ENCODE measurements at places on chromosomes 7 and 10. TPM values are rescaled to one million over a fixed set of nuclear protein-coding genes. Genes with fewer than 3 reads are reported as not detected.

DNA sequence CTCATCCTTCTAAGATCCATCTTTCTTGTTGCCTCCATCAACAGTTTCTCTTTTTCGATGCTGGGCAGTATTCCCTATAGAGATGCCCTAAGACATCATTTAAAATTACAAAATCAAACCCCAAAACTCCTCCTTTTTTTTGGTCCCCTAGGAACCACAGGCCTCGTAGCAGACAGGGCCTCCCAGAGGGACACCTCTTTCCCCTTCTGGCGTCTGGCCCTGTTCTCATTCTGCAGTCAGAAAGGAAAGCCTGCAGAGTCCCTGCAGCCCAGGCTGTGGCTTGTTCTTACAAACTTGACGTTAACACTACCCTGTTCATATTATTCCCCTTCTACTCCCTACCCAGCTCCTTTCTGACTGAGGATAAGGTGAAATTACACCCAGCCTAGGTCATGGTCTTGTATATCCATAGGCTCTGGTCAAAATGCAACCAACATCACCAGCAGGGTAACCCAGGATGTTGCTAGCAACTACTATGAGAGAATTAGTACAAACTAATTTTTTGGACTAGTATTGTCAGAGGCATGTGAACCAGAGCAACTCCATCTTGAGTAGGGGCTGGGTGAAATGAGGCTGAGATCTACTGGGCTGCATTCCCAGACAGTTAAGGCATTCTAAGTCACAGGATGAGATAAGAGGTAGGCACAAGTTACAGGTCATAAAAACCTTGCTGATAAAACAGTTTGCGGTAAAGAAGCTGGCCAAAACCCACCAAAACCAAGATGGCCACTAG, 3.5 kb upstream of the EPHA1 start:
- peaks cover 15% of the 10 kb centered on the region for H3K4me1 ChIP-seq
- H3K4me3 ChIP-seq: no peak overlapping the region
- no peak for DNase-seq
- no peak overlapping the region for H3K27ac ChIP-seq
- H3K36me3 ChIP-seq: no peaks in the 10 kb centered on the region

DNA sequence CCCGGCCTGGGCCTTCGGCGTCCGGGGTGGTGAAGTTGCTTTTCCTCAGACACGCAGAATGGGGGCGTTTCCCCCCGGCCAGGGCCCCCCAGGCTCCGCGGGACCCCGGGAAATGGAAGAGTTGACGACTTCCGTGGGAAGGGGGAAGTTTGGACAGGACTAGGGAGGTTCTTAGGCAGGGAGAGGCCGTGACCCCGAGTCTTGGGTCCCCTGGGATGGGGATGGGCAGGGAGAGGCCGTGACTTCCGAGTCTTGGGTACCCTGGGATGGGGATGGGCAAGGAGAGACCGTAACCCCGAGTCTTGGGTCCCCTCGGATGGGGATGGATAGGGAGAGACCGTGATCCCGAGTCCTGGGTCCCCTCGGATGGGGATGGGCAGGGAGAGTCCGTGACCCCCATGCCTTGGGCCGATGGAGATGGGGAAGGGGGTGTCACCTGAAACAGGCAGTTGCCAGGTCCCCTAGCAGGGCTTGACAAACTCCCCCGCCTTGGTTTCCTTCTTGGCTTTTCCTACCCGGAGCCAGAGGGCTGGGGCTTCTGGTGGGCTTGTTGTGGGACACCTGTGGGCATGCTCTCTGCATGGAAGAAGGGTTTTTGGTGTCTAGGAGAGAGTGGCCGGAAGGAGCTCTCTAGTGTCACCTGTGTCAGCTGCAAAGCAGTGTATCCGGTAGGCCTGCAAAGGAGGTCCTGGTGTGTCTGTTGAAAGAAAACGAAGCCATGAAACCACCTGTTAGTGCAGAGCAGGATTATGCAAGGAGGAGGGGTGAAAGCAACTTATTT, 1.1 kb downstream of the TRRAP start:
- peak overlapping the region; percentile 96 for H3K4me3 ChIP-seq
- peaks cover 8% of the 10 kb centered on the region for H3K4me1 ChIP-seq
- peak overlapping the region; percentile 92 for H3K27ac ChIP-seq
- peaks cover 21% of the 10 kb centered on the region for H3K36me3 ChIP-seq
- DNase-seq: no peak

DNA sequence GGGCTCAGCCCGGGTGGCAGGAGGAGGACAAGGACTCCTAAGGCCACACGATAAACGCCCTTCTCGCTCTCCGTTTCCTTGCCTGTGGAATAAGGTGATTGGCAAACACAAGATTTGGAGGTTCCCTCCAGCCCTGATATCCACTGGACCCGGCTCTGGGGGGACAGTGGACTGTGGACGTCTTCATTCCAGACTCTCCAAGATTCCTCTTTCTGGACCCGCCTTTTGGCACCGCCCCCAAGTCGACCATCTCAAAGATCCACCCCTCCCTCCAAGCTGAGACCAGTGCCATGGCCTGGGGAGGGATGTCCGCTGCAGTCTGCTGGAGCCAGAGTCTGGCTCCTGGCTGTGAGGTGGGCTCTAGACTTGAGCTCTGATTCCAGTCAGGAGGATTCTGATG, 23.6 kb downstream of the ZNF783 start:
- peak; percentile 19 for DNase-seq
- peak overlapping the region; percentile 4 for H3K27ac ChIP-seq
- peak overlapping the region; percentile 68 for H3K4me3 ChIP-seq
- no peaks in the 10 kb centered on the region for H3K27me3 ChIP-seq

DNA sequence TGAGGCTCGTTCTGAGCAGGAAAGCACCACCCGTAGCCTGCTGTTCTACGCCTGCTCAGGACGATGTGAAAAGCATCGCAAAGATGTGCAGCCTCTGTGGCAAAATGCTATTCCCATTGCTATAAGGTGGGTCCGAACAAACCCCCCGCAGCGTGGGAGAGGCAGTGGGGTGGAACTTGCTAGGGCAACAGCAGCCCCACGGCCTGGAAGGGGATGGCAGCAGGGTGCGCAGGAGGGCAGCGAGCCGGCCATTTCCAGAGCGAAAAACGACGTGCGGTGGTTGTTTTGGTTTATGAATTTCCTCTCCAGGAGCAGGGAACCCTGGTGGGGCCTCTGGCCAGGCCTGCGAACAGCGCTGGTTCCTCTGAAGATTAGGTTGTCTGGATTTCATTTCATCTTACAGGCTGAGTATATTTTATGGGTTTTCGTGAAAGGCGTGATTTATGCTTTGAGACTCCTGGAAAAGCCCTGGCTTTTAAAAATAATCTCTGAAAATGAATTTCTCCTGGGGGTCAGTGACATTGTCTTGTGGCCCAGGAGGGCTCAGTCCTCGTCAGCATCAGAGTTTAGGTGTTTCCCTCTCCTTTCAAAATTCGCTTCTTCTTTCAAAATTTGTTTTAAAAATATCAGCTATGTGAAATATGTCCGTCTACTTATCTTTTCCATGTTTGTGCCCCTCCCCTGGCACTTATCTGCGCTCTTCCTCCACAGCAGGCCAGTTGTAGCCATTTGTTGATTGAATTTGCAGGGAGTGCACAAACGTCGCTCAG, 42.3 kb upstream of the UBE3C start:
- no peak overlapping the region for H3K4me3 ChIP-seq
- no peak overlapping the region for H3K27ac ChIP-seq
- no peak for DNase-seq
- H3K27me3 ChIP-seq: no peaks in the 10 kb centered on the region

- no peak overlapping the region for H3K4me3 ChIP-seq
- H3K36me3 ChIP-seq: no peaks in the 10 kb centered on the region
- no peak overlapping the region for H3K27ac ChIP-seq
Observed at GRCh38 chr7:140006600-140006999, 56.2 kb downstream of the PARP12 start.

GRCh38 chr7:73340514-73340913, 12.6 kb downstream of the FKBP6 start:
- DNase-seq: no peak
- peaks cover 6% of the 10 kb centered on the region for H3K27me3 ChIP-seq
- H3K4me3 ChIP-seq: no peak overlapping the region
- H3K36me3 ChIP-seq: no peaks in the 10 kb centered on the region
- peaks cover 9% of the 10 kb centered on the region for H3K4me1 ChIP-seq

DNA sequence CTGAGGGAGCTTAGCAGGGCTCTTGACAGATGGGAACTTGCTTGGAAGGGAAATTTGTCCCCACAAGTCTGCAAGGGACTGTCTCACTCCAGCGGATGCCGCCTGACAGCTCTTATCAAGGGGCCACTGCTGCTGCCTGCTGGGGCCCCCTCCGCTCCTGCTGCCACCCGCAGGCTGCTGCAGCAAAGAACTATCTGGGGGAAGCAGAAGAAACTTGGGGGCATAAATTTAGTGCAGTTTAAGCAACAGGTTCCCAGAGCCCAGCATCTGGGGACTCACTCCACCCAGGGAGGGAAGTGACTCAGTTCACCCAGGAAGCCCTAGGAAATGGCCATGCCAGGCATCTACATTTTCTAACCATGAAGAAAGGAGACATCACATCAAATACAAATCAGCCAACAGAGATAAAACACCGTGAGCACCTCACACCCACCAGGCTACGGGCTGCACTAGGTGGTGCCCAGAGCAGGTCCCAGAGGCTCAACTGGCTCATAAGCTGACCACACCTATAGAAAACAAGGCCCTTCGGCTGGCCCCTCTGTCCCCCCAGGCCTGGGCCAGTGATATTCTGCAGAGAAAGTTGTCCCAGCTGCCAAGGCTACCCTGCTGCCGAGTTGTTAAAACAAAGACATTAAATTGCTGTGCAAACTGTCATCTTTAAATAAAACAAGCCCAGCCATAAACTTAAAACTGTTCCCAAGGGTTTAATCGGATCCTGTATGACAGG, 3.7 kb downstream of the RGS10 start:
- no peak overlapping the region for H3K4me3 ChIP-seq
- H3K27ac ChIP-seq: no peak overlapping the region
- no peaks in the 10 kb centered on the region for H3K36me3 ChIP-seq
- no peak for DNase-seq

DNA sequence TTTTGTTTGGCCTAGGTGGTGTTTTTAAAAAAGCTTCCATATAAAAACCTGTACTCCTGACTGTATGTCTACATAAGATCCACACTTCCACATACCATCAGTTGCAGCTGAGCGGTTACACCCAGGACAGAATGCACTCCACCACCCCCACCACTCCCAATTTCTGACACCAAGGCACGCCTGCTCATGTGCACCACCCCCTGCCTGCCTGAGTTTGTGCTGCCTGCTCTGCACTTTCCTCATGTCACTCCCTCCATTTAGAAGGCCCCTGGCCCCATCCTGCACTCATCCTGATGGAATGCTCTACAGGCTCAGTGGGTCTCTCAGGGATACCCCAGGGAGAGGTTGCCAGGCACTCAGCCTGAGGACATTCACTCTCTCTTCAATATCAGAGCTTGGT, 6.5 kb downstream of the VPS41 start:
- H3K36me3 ChIP-seq: no peaks in the 10 kb centered on the region
- no peaks in the 10 kb centered on the region for H3K27me3 ChIP-seq
- H3K27ac ChIP-seq: no peak overlapping the region
- H3K4me3 ChIP-seq: no peak overlapping the region
- H3K4me1 ChIP-seq: no peaks in the 10 kb centered on the region
- DNase-seq: no peak

DNA sequence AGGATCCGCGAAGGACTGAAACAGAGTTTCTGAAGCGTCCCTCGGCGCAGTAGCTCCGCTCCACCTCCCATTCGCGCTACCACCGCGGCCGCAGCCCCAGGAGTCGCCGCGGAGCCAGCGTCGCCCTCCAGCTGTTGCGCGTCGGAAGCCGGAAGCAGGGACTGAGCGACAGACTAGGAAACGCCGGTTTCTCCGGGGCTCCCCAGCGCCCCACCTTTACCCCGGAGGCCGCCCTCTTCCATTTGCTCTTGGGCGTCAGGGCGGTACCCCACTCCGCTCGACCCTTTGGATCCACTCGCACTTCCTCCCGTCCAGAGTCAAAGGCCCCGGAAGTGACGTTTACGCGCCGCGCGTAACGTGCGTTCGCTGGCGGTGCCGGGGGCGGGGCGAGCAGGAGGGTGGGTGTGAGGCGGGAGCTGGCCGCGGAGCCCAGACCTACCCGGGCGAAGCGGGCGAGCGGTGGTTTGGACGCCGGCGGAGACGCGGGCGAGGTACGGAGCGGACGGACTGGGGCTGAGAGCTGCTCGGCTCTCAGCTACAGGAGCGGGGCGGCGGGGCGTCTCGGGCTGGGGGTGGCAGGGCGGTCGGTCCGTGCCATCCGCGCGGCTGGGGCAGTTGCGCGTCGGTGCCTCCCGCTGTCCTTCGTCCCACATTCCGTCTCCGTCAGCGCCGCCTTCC, at the start of gene RABGEF1:
RABGEF1 (plus strand) TSS at position 432 of the 678 bp plus-strand sequence. CDS start 31,167 bp downstream, outside the sequence.
- H3K36me3 ChIP-seq: no peaks in the 10 kb centered on the region
- no peaks in the 10 kb centered on the region for H3K27me3 ChIP-seq
- peak within 1 kb of the TSS; percentile 79 for H3K4me3 ChIP-seq
- peaks cover 10% of the 10 kb centered on the region for H3K4me1 ChIP-seq
- peak within 1 kb of the TSS; percentile 94 for H3K27ac ChIP-seq
- DNase-seq: peak; percentile 87

DNA sequence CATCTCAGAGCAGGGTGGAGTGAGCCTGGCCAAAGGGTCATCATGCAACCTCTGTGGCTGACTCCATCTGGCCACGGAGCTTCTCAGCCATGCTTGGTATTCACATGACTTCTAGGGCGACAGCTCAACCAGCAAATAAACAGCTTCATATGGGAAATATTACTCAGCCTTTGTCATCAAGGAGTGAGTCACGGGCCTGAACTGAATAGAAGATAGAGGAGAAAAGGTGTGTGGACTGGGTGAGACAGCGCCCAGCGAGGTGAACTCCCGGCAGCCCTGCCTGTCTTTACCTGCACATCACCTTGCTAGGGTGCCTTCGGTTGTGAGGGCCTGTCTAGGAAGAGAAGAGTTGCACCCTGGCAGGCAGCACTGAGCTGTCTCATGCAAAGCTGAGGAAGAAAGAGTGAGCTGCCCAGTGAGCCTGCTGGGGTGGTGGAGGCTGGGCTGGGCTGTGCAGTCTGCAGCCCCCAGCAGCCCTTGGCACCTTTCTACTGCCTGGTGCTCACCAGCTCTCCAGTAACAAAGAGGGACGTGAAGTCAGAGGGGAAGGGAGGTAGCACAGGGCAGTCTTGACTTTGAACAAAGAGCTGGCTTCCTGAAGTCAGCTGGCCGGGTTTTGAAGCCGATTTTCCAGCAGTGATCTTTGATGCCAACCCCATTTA, 114.2 kb downstream of the EGFR start:
- peak overlapping the region; percentile 100 for H3K27ac ChIP-seq
- no peak overlapping the region for H3K4me3 ChIP-seq
- H3K36me3 ChIP-seq: no peaks in the 10 kb centered on the region
- peaks cover 68% of the 10 kb centered on the region for H3K4me1 ChIP-seq
- peak; percentile 99 for DNase-seq

LIPN gene
- total RNA-seq: not detected

COL1A2 gene
- total RNA-seq: 6,748 TPM

UTF1 gene
- total RNA-seq: 0.18 TPM

IL2RA gene
- total RNA-seq: not detected

SLC13A1 gene
- total RNA-seq: not detected

PTF1A gene
- not detected for total RNA-seq

FAM25G gene
- total RNA-seq: not detected

CCL24 gene
- total RNA-seq: not detected

SPDYE5 gene
- total RNA-seq: not detected

SAMD9L gene
- total RNA-seq: 55.6 TPM
